Ovary (tissue), 10 donors: ENCODE measurements at places on chromosomes 3 and 15. TPM values are rescaled to one million over a fixed set of nuclear protein-coding genes. Genes with fewer than 3 reads are reported as not detected.

DNA sequence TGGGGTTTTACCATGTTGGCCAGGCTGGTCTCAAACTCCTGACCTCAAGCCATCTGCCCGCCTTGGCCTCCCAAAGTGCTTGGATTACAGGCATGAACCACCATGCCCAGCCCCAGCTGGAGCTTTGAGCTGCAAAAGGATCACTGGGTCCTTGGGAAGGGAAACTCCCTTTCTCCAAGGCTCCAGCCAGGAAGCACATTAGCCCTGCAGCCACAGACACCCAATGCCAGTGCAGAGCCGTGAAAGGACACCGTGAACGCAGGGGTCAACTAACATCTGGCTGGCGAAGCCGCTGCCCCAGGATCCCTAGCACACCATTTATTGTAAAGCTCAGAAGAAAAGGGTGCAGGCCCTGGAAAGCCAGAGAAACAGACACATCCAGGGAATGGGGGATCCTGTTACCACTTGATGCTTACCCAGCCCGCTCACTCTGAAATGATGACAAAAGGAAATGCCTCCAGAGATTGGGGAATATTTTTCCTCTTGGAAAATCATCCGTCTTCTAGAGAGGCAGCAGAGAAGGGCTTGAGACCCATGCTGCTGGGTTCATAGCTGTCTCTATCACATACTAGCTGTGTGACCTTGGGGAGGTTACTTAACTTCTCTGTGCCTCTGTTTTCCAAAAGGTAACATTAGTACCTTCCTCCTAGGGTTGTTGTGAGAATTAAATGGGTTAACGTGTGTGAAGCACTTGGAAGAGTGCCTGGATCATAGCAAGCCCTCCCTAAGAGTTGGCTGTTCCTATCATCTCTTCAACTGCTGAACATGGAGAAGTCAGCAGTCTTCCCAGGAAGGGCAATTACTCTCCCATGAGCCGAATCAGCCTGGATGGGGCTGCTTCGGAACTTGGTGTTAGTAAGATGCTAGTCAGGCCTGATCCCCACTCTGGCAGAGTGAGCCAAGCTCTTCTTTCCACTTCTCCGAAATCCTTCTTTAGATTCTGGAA, 40.8 kb downstream of the LMCD1 start:
- no peak for DNase-seq

- no peak for DNase-seq
Observed at GRCh38 chr15:68783226-68784058, 37.3 kb downstream of the ANP32A start.

GRCh38 chr15:85600001-85600400, 194.7 kb downstream of the KLHL25 start:
- no peak for DNase-seq

GRCh38 chr3:10370429-10370828, 49.5 kb upstream of the SEC13 start:
- no peak for DNase-seq

DNA sequence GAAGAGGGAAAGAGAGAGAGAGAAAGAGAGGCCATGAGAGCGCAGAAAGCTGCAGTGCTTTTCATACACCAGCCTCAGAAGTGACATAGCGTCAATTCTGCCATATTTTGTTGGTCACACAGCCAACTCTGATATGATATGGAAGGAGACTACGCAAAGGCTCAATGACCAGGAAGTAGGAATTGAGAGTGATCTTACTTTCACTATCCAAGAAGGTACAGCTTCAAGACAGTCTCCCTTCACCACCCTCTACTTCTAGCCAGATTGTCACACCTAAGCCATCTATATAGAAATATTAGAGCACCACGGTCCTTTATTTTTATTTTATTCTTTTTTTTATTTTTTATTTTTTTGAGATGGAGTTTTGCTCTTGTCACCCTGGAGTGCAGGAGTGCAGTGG, 21.1 kb downstream of the PARP15 start:
- DNase-seq, result no peak

DNA sequence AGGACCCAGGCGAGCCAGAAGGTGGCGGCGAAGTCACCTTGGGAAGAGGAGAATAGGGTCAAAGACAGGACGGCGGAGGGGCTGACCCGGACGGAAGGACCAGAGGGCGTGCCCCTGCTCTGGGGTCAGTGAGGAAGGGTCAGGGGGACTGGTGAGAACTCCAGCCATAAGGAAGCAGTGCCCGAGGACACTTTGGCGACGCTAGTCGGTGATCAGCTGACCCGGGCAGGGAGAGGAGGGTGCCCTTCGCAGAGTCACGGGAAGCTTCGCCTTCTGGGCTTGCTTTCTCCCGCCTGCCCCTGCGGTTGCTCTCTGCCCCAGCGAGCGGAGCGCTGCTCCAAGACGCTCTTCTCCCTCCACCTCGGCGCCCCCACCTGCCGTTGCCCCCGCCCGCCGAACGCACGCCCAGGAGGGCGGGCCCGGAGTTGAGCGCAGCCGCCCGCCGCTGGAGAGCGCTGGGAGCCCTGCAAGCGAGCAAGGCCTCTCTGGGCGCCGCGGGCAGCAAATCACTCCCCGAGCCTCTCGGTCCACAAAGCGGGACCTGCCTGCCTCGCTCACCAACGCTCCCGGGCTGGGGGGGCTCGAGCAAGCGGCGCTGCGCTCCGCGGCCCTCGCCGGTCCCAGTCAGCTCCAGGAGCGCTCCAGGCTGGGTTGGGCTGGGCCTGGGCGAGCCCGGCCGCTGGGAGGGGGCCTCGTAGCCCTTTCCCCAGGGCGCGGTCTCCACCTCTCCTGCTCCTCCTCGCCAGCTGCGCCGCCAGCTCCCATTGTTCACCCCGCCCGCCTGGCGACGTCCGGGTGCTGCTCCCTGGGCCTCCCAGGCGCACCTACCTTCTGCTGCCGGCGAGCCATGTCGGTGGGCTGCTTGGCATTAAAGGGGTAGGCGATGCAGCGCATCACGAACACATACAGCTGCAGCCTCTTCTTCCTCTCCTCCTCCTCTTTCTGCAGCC, 1.2 kb downstream of the CADPS start:
- peak; percentile 26 for DNase-seq

- DNase-seq, result no peak
Observed at GRCh38 chr3:46868948-46869347, 5.7 kb upstream of the MYL3 start.

DNA sequence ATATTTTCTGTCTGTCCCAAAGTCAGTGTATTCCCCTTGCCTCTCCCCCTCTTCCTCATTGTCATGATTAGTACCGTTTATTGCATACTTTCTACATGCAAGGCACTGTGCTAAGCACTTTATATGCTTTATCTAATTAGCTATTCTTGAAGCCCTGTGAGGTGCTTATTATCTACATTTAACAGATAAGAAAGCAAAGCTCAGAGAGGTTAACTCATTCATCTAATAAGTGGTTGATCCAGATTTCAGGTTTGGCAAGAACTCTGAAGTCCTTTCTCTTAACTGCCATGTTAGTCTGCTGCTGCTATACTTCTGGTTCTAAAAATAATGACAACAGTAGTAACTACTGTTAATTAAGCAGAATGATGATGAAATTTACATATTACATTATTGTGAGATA, 13.5 kb downstream of the IQGAP1 start:
- DNase-seq, result no peak

DNA sequence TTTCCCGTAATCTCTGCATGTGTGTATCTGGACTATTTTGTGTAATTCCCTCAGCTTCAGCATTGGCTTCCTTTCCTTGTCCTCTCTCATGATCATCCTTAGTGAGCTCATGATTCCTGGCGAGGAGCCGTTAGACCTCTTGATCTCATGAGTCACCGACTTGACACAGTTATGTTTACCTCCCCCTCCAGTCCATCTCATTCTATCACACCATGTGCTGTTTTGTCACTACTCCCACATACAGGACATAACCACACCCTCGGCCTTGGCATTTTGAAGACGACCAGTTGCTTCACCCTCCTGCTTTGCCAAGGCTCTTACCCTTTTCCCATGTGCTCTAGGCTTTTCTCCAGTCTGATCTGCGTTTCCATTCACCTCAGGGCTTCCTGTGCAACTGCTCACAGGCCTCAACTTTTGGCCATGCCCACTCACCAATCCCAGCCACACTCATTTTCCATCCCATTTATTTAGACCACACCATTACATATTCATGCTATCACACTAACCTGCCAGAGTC, 41.5 kb downstream of the CP start:
- peak; percentile 96 for DNase-seq

- DNase-seq, result no peak
Observed at GRCh38 chr15:90989040-90989768, 5.1 kb downstream of the PRC1 start.

GRCh38 chr3:155233213-155233612, 60.3 kb downstream of the STRIT1 start:
- peak; percentile 40 for DNase-seq

DNA sequence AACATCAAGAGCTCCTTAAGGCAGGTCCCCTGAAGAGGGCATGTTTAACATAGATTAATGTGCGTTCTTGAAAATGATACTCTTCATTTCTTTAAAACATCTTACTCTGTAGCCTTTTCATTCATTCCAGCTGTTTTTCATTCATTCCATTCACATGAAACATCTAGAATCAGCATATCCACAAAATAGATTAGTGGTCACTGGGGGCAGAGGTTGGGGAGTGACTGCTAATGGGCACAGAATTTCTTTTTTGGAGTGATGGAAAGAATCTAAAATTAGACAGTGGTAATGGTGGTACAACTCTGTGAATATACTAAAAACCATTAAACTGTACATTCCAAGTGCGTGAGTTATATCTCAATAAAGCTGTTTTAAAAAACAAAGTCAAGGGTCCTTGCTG, 15.4 kb upstream of the CXCR6 start:
- no peak for DNase-seq

DNA sequence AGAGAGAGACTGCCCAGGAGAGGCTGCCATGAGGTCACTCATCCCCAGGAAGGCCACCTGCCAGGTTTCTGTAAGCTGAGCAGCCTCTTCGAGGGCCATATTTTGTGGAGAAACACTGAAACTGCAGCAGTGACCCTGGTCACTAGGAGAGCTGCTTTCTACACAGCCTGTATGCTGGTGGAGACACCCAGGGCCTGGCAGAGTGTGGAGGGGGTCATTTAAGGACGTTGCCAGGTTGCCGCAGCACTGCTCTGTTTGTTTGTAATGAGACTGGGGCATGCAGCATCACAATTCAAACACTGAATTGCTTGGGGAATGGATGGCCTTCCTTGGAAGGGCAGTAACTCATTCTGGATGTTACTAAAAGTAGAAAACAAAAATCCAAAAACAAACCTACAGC, 104.9 kb upstream of the TRIM42 start:
- DNase-seq, result no peak

- no peak for DNase-seq
Observed at GRCh38 chr3:152428577-152428976, 159.8 kb downstream of the MBNL1 start.

DNA sequence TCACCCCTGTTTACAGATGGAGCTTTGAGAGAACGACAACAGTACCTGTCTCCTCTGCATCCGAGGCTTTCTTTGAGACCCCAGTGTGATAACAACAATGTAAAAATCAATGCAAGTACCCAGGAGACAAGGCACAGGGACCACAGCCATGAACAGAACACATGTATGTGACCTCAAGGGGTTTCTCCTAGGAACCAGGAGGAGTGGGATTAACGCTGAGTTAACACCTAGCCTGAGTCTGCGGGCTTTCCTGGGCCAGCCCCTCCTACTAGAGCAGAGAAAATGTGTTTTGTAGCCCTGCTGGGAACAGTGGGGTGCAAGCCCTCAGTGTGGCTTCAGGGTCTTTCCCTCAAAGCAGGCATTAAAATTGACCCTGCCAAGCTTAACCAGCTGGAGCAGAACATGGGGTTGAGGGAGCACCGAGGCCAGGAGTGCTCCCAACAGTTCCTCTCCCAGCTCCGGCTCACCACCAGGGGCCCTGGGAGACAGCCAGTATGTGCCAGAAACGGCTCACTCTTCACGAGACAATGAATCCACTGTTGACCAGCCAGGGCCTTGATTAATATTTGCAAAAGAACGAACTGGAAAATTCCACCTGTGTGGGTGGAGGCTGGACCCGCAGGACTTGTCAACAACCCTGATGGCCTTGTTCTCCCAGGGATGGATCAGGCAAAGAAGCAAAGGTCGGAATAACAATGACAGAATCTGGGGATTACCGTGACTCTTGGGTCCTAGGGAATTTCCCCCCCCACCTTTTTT, 3.6 kb downstream of the CHDH start:
- DNase-seq, result no peak

DNA sequence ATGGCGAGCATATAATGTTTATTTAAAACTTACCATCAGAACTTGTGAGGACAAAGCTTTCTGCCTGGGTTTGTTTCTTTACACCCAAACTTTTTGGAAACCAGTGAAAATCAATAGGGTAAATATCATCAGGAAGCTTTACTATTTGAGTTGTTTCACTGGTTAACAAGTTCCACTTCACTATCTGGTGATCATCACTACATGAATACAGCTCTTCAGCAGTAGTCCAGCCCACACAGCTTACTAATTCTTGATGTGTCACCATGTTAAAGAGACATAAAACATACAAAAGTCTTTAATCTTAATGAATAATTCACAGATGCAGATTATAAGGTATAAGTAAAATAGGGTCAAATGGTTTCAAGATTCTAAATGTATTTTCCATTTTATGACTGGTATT, 17.6 kb downstream of the IFT80 start:
- no peak for DNase-seq

DNA sequence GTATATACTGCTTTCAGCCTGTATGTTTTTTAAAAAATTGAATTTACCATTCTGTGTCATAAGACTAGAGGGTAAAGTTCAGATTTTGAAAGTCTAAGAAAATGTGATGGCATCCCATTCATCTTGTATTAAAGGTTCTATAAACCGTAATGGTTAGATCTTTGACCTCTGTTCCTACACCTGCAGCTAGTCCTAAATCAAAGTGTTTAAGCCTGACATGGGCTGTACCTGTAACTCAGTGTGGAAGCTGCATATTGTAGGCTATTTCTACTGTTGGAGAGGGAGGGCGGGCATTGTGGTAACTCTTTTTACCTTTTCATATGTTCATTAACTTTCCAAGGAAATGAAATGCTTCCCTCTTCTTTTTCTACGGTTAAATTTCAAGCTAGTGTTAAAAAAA, 53.9 kb downstream of the ARHGEF26 start:
- DNase-seq, result no peak

GRCh38 chr3:146532406-146532805, 12.0 kb downstream of the PLSCR1 start:
- no peak for DNase-seq

OXNAD1 gene
- 16.3 TPM for total RNA-seq

BSN gene
- total RNA-seq, result 3.5 TPM

TM4SF1 gene
- 35.6 TPM for total RNA-seq

EPB42 gene
- total RNA-seq, result 0.66 TPM

SIDT1 gene
- total RNA-seq, result 0.40 TPM

WDR93 gene
- 0.23 TPM for total RNA-seq

ITGA11 gene
- 25.2 TPM for total RNA-seq

CHDH gene
- 7.0 TPM for total RNA-seq

GPR156 gene
- total RNA-seq, result 1.9 TPM

DUSP7 gene
- total RNA-seq, result 18.0 TPM

DNAH12 gene
- total RNA-seq, result 20.1 TPM

RARRES1 gene
- total RNA-seq, result 118 TPM

STXBP5L gene
- 29.0 TPM for total RNA-seq

GHSR gene
- not detected for total RNA-seq

MED12L gene
- total RNA-seq, result 2.4 TPM

LRTM1 gene
- total RNA-seq, result not detected

KLHL24 gene
- 135 TPM for total RNA-seq

LIPC gene
- total RNA-seq, result 0.74 TPM

LTF gene
- total RNA-seq, result 1.6 TPM
